ENCODE measurements at places on chromosomes 12 and 14.

DNA sequence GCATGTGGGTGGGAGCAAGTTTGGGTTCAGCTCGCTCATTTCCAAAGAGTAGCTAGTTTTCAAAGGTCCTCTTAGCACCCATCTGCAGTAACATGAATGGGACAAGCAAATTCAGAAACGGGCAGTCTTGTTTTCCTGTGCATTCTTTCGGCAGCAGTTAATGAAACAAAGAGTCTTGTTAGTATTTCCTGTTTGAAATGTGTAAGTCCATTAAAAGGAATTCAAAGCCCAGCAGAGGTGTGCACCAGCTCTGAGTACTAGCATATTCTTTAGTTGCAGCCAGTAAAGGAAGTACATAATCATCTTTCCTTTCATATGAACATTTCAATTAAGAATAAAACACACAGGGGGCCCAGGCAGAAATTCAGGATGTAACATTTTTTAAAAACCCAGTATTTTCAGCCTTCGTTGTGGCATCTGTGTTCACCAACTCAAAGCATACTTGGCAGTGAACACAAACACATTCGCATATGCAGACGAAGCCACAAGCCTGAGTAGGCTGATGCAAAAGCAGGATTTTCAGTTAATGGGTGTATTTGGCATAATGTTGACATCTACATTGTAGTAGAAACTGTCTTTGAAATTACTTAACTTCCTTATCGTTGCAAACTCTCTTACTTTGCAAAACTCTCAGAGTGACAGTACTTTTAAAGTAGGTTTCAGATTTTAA lies 570.0 kb upstream of the FLRT2 start:
- DNase-seq, result no peak

- DNase-seq, result peak; percentile 48
Measured at GRCh38 chr12:76144245-76144549, 59.7 kb upstream of the NAP1L1 start.

- no peak for DNase-seq
Measured at GRCh38 chr12:836952-837351, 84.6 kb downstream of the WNK1 start.

DNA sequence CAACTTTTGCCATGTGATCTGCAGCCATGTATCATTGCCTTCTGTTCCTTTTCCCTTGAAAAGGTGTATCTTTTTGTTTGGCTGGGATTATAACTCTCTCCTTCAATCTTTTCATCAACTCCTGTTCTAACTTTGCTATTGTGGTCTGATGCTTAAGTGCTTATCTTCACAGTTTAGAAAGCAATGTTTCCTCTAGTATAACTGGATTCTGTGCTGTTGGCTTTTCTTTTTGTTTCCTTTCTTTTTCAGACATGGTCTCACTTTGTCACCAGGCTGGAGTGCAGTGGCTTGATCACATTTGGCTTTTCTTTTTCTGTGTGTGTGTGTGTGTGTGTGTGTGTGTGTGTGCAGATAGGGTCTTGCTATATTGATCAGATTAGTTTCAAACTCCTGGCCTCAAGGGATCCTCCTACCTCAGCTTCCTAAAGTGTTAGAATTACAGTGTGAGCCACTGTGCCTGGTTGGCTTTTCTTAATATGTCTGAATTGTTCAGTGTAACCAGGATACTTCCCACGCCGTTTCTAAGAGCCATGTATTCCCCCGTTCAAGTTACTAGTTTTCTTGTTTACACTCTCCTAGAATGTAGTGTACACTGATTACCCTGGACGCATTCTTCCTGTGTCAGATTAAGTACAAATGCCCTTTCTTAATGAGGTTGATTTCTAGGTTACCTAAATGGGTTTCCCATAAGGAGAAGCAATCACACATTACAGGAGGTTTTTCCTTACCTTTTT lies 35.5 kb downstream of the JAG2 start:
- DNase-seq, result no peak

DNA sequence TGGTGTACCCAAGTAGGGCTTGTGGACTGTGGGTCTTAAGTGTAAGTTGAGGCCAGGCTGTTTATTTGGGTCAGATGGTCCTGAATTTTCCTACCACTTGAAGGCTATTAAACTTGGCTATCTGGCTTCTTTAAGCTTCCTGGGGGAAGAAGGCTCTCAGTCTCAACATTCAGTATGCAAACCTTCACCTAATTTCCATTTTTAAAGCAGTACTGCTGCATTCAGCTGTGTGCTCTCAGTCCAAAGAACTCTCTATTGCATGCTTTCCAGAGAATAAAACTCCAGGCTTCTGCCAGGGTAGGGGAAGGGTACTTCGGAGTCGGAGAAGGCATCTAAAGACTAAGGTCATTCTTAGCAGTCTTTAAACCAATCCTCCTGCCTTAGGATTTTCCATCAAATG lies 124.4 kb downstream of the HELB start:
- DNase-seq, result no peak

GRCh38 chr12:117412465-117413188 lies 51.2 kb upstream of the NOS1 start:
- DNase-seq, result no peak

GRCh38 chr12:1876086-1876485 lies 42.4 kb downstream of the CACNA2D4 start:
- DNase-seq, result peak; percentile 67

GRCh38 chr12:100926669-100927248 lies 132.2 kb downstream of the ANO4 start:
- no peak for DNase-seq

DNA sequence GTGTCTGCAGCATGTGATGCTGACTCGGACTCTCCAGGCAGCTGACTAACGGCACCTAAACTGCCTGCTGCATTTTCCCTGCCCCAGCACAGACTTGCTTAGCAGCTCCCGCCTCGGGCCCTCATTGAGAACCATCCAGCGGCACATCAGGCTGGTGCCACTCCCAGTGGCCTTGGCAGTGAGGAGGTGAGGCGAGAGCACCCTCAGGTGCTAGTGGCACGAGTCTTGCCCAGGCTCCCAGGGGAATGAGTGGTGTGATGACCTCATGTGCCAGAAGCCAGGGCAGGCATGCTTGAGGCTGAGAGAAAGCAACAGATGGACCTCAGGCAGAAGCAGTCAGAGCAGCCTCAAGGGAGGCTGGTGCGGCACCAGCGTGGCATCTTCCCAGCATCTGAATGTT lies 60.2 kb downstream of the PRKCH start:
- DNase-seq, result peak; percentile 10

- no peak for DNase-seq
Measured at GRCh38 chr12:27064397-27065342, 17.7 kb downstream of the C12orf71 start.

DNA sequence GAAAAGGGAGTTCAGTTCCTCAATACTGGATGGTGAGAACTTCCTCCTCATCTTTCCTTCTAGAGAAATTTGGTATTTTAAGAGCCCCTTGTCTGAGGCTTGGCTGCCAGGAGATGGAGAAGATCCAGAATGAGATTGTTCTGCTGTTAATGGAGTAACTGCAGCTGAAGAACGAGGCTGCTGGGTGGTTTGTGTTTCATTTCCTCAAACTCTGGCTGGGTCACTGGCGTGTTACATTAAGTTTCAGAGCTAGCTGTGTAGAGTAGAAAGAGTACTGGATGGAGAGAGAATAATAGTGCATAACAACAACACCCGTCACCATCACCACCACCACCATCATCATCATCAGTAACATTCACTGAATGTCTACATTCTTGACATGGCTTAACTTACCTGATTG lies 325.0 kb upstream of the TBX3 start:
- no peak for DNase-seq

DNA sequence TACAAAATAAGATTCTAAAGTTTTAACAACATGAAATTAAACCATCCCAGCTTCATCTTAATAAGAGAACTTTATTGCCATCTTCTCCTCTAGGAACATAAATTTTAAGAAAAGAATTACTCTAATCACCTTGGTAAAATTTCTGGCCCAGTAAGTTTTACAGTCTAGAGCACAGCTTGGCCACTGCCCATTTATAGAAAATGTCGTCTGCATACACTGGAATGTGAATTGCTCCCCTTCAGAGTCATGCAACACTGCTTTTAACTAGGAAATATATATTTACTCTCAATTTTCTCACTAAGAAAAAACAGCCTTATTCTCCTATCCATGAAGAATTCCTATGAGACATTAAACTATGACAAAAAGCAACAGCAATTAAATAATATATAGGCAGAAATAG lies 48.2 kb downstream of the KCNC2 start:
- no peak for DNase-seq

DNA sequence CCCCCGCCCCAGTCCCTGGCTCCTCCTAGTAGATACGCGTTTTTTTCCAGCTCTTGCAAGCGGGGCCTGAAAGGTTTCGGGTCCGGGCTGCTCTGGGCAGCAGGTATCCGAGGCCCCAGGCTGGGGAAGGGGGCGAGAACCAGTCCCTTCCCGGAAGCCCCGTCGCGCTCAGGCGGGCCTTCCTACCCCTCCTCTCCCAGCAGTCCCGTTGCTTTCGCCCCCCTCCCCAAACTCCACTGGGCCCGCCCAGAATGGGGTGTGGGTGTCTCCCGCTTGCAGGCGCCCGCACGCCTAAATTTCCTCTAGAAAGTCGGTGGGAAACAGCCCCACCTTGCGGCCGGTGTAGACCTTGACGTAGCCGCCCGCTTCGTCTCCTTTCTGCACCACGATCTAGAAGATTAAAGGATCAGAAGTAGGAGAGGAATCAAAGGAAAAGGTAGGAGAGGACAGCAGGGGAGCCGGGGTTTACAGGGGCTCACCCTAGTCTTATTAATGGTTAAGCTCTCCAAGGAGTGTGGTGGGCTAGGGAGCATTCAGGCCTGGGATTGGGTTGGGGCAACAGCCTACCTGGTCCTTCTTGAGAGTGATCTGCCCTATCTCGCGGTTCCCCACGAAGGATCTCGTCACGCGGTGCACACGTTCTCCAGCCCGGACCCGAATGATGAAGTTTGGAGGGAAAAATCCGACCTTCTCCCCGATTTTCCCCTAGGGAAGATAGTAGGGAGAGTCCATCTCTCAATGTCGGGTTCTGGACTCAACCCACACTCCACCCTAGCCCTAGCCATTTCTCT lies 7.3 kb downstream of the STAC3 start:
- DNase-seq, result peak; percentile 65

- DNase-seq, result no peak
Measured at GRCh38 chr12:3069714-3070113, 7.5 kb upstream of the TSPAN9 start.

DNA sequence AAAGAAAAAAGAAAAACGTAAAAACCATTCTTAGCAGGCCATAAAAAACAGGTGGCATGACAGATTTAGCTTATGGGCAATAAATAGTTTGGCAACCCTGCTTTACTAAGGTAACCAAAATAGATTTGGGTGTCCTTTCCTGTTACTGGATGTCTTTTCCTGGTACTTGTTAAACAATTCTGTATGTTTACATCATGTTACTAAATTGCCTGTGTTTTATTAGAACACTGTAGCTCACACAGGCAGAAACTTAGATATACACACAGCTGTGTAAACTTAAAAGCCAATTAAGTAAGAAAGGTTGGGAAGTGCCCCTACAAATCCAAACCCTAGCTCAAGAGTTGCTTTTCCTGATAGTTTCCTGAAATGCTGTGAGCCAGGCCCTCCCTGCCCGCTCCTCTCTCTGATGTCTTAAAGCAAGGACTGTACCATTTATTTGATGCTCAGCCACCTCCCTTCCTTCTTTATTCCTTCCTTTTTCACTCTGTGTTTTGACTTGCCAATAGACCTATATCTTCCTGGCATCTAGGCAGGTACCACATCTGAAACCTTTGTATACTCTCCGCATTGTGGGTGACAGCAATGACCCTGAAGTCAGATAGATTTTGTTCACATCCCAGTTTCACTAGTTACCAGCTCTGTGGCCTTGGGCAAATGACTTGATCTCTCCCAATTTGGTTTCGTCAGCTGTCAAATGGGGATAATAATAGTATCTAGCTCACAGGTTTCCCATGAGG lies 3.7 kb upstream of the CAMKK2 start:
- DNase-seq, result no peak

- no peak for DNase-seq
Measured at GRCh38 chr12:93261505-93262094, 116.1 kb upstream of the NUDT4 start.

DNA sequence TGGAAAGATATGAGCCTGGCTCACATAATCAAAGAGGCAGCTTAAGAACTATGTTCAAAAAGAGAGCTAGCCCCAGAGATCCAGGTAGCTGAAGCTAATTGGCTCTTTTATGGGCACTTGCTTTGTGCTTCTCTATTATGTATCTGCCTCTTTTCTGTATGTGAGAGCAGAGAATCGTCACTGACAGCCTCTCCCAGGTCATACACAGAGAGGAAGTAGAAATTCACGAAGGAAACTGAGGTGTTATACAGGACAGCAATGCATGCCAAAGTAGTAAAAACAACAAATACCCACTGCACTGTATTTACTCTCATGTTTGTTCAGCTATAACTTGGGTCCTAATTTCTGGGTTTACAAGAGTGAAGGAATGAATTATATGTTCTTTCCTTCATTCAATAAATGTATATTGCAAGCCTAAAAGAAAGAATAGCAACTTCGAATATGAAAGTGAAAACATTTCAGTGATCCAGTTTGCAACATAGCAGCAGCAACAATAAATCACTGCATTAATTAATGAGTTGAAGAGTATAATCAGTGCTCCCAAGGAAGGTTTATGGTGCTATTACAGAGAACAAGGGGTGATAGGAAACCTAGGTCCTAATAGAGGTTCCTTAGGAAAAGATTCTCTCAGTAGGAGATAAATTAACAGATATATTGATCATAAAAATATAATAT lies 47.1 kb upstream of the ATXN7L3B start:
- DNase-seq, result no peak

DNA sequence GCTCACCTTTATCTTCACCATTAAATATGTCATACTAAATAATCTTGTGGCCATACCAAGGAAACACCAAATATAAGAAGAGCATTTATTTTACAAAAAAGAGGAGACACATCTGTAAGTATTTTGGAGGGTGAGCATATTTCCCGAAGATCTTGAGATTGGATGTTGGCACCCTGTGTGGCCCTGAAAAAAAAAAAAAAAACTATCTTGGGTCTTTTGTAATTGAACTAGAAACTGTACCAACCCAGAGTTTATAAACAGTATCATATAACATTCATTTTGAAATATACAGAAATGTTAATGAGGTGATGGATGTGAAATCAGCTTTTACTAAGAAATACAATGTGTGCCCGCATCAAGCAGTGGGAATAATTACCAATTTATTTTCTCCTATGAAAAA lies 104.0 kb upstream of the FRMD6 start:
- no peak for DNase-seq

DNA sequence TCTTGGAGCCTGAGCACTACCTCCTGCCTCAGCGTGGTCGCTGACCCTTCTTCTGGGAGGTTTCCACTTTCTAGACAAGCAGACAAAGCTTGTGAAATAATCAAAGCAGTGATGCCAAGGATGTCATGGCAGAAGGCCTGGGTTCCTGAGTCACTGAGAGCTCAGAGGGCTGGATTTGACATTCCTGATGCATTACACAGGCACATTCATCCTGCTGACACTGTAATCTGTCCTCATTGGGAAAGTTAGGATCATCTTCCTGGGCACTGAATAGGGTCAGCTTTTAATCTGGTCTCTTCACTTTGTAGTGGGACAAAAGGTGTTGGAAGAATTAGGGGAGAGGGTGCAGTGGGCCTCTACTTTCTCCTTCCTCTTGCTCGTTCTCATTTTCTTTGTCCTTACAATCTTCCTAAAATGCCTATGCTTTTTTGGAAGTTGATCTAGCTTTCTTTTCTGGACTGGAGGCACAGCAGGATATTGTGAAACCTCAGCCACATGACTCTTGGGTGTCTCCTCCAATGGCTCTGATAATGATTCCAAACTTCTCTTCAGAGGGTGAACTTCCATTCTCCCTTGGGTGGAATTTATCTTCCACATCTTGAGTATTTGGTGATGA lies 29.6 kb downstream of the EEA1 start:
- DNase-seq, result peak; percentile 87
